ENCODE measurements at places on chromosomes 7 and 10.

DNA sequence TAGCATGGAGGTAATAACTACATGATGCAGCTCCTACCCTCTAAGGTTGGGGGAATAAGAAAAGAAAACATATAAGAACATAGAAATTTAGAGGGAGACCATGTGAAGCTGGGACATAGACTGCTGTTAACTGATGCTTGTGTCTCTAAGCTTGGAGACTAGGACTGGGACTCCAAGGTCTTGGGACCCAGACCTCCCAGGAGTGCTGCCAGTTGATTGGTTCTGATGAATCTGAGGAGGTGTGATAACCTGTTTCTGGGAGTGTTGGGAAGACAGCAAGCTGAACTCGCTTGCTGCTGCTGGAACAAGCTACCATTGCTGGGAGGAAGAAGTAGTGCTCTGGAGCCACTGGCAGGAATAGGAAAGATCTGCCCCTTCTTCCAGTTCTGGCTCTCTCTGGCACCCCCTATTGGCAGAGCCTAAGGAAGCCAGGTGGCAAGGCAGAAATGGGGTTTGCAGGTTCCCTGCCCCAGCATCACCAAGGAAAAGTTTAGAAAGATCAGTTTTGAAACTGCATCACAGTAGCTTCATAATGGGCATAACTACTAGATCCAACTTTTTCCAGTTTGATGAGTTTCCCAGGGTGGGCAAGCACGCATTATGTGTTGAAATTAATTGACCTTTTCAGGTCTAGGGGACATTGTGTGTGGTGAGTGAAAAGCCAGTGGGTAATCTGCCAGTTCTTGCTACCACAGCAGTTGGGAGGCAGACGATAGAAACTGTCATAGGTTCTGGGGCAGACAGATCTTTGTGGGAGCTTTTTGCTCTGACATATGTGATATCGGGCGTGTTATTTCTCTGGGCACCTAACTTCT lies 140.7 kb downstream of the SND1 start:
- DNase-seq, result peak; percentile 12

- no peak for DNase-seq
Measured at GRCh38 chr7:141609576-141609975, 58.4 kb downstream of the AGK start.

- DNase-seq, result no peak
Measured at GRCh38 chr10:21570761-21571521, 36.9 kb downstream of the MLLT10 start.

- no peak for DNase-seq
Measured at GRCh38 chr7:80312139-80312661, 177.6 kb downstream of the GNAI1 start.

- no peak for DNase-seq
Measured at GRCh38 chr10:6062101-6062771, at the start of gene IL2RA. IL2RA (minus strand) TSS chr10:6062367; CDS start chr10:6062151, 216 bp downstream.

DNA sequence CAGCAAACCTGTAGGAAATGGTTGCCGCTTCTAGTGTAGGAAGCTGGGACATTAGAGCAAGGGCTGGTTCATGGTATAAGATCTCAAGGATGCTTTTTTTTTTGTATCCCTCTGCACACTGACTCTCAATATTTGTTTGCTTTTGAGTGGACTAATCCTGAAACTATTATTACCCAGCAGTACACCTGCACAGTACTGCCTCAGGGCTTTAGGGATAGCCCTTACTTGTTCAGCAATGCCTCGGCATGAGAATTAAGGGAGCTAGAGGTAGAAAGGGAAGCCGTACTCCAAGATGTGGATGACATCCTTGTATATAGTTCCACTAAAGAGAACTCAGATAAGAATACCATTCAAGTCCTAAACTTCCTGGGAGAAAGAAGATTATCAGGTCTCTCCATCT lies 70.5 kb downstream of the COPG2 start:
- no peak for DNase-seq

- DNase-seq, result no peak
Measured at GRCh38 chr10:78260141-78260540, 226.5 kb downstream of the RPS24 start.

DNA sequence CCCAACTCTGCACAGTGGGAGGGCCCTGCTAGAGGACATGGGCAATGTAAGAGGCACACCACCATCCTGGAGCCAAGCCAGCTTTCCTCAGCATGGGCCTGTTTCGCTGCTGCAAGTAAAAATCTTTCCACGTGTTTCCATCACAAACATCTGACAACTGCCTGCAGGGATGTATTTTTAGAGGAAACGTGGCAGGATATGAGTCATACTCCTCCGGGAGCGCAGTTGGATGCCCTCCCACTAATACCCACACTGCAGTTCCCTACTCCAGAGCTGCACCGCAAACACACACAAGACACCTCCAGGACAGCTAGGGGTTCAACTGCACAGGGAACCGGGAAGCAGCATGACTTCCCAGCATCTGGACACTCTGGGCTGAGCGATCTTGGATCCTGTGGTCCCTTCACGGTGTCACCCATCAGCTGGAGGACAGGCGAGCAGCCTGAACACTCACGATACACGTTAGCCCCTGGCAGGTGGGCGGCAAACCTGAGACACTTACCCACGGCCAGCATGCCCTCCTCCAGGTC lies 26.1 kb downstream of the PLAC9 start:
- peak; percentile 56 for DNase-seq

GRCh38 chr7:140977741-140978140 lies 37.0 kb downstream of the MRPS33 start:
- no peak for DNase-seq

DNA sequence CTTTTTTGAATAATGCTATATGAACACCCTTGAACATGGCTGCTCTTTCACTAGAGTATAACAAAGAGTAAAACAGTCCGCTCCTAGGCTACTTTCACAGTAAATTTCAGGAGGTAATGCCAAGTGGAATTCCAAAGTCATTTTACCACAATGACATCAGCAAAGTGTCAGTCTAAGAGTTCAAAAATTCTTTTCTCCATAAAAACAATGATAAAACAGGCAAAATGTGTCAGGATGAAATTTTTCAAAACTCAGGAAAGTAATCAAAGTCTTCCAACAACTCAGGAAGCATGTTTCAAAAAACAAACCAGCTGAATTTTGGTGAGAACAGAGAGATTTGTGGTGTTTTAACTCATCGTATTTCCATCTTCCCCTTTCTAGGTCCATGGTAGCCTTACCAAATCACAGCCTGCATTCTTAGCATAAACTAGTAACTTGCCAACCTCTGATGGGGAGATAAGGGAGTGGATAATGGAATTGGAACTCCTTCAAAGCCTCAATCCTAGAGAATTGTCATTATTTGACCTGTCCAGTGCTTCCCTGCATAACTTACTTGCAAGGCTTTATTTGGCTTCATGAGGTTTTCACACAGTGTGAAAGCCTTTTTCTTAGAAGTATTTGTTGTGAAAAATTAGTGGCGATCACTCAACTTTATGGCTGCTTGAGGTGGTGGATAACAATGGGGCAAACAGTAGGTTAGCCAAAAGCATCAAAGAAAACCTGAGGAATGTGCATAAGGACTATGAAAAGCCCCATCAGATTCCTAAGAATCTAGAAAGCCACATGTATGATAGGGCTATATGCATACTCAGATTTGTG lies 302.7 kb downstream of the HDAC9 start:
- no peak for DNase-seq

DNA sequence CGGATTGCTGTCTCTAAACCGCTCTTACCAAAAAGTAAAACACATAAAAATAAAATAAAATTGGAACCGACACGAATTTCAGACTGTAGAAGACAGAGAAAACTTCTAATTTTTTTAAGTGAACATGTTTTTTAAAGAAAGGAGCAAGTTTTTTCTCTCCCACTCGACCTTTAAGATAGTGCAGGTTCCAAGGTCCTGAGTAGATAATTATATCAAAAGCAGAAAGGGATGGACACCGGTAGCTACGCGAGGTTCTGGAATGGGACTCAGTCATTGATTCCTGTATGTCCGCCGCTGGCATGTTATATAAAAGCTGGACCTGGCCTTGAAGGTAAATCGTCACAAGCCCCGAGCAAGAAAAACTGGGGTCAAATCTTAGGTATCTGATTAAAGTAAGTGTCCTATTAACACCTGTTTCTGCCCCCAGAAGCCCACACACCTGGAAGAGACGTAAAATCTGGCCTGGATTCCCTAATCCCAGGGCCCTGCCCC lies 462 bp upstream of the CISD1 start:
- no peak for DNase-seq

DNA sequence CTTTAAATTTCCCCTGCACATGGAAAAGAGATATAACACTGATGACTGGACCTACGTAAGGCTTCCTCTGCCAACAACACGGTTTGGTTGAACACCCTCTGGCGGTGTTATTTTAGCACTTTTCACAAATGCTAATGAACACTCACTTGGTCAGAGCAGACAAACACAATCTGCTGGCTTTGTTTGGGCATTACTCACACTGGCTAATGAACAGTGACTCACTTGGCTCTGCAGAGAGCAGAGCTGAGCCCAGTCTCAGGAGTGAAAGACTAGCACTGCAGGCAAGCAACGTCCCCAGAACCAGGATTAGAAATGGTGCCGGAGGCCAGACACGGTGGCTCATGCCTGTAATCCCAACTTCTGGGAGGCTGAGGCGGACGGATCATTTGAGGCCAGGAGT lies 430.8 kb downstream of the PLXNA4 start:
- DNase-seq, result no peak

GRCh38 chr7:86328801-86329433 lies 314.8 kb upstream of the GRM3 start:
- DNase-seq, result no peak

DNA sequence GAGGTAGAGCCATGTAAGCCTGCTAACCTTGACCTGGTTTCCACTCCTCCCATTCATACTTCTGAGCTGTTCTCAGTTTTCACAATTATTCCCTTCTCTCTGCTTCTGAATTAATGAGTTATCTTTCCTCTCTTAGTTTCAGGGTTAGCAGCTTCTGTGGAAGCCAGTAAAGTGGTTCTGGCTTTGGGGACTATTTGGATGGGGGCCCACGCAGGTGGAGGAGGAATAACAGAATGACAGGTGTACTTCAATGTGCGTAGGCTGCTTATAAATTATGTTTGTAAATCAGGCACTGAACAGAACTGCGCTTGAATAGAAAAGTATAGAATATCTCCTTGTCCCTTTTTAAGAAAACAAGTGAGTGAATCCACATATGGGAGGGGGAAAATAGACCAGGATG lies 128.9 kb upstream of the GAD2 start:
- no peak for DNase-seq

DNA sequence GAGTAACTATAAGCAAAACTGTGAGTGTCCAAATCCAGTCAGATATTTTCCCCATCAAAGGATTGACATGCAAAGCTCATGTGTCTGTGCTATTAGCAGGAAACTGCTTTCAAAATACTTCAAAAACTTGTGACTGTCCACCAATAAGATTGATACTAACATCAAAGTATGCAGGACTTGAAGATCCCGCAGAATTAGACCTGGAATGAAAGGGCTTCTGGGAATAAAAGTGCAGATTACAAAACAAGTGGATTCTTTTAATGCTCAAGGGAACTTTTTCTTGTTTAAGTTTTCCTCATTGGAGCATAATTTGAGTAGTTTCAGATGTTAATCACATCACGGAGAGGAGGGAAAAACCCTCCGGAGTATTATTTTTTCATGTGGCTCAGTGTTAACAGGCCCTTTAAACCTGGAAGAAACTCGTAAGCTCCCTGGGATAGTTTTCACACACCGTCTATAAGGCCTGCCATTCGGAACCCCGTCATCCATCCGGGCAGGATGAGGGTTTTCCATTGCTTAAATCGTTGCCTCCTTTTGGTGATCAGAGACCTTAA lies 33.9 kb upstream of the MKX start:
- DNase-seq, result no peak

- no peak for DNase-seq
Measured at GRCh38 chr7:64533756-64534155, 29.1 kb downstream of the ZNF680 start.

DNA sequence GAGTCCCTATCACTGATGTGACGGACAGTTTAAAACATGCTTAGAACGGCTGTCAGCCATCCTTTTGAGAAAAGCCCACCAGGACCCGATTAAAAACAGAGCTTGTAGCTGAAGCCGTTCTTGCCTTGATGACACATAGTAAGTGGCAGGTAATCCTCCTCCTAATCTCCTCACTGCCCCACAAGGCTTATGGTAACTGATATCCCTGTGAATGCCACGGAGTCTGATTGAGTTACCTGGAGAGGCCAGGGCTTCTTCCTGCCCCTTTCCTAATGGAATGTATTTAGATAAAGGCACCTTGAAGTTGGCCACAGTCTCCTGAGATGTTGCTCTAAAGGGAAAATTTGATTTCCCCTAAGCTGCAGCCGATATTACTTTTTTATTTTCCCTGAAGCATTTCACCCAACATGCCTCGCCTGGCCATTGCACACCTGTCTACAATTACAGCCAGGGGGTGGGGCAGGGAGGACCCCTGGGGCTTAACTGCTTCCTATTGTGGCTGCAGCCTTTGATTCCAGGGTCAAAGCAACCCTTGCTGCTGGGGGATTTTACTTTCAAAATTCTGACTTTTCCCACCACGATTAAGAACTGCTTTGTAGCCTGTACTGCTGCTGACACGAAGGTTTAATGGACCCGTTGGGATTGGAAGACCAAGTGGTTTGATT lies 169.0 kb upstream of the GPR26 start:
- DNase-seq, result no peak
